CD4-positive, alpha-beta T cell treated with Interleukin-21 for 1 hour (primary cell): ENCODE measurements at places on chromosomes 2 and 18.

DNA sequence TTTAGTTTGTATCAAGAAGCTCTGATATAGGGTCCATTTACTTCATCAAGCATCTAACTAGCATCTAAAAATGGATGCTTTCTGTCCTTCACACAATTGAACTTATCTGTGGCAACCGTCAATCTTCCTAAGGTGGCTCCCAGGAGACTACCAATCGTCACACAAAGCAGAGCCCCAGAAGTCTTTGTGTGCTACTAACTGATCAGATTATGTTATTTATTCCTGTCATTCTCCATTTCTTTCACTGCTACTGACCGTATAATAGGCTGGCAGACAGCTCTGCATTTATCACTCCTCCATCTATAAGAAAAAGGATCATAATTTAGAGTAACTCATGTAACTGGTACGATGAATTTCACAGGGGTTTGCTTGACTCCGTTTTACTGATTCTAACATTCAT lies 585.0 kb upstream of the NXPH2 start:
- DNase-seq = no peak

GRCh38 chr2:214574084-214574781 lies 163.4 kb downstream of the VWC2L start:
- no peak for DNase-seq

DNA sequence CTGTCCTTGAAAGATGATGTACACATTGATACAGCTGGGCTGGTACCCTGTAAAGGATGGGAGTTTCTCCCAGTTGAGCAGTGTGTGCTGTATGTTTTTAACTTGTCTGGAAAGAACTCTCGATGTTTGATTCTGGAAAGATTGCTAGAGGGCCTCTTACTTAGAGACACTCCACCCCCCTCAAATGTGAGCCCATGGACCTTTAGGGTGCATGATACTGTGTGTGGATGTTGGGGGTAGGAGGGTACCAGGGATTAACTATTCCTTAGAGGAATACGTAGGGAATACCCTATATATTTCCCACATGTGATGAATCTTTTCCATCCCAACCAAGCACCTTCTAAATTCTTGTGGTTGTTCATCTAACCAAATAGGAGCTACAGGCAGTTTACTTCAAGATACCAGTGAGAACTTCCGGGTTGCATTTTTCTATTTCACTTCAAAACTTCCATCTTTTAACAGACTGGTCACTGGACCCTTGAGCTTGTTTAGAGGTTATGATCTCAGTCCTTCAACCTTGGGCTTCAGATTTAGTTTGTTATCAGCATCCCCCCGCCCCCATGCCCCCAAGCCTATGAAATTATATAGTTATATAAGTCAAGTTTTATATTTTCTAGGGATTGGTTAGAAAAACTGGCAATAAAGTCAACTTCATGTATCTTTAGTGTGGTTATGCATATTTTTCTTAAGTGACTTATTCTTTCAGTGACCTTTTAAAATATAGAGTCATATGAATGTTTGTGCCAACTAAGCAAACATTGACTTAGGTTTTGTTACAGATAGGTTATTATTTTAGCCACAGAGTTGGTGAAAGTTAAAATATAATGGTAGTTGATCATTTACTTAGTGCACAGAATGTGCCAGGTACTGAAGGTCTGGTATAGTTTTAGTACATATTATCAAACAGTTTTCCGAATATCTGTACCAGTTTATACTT lies 18.2 kb downstream of the AFTPH start:
- no peak for DNase-seq

DNA sequence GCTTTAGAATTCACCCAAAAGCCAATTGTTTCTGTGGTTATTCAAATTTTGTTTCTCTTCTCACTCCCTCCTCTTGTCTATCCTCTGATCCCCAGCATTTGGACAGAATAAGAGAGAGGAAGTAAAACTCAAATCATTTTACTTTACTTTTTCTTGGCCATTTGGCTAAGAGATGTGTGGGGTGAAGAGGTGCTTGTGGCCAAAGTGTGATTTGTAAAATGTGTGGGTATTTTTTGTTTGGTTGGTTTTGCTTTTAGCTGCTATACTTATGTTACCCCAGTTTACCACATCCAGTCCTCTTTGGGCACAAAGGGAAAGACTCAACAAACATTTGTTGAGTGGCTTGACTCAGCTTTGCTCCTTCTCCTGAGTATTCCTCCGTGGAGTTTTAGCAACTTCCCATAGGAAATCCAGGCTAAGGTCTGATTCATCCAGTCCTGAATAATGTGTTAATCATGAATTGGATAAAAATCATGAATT lies 109.1 kb upstream of the CYP1B1 start:
- no peak for DNase-seq

DNA sequence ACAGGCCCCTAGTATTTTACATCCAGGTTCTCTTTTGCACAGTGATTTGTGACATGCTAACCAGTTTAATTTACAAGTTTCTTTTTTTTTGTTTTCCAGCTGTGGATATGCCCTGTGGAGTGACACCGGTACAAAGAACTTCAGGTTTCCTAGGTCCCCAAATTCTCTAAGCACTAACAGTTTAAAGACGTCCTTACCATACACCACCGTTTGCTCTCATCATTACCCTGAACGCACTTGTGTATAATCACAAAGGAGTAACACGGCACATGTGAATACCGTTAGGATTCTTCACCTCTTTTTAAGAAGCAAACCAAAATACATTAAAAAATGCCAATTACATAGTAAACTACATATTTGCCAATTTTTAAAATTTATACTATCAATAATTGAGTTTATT lies 853 bp downstream of the LANCL1 start:
- DNase-seq = no peak

- no peak for DNase-seq
Measured at GRCh38 chr18:59032308-59032707, 107.4 kb upstream of the SEC11C start.

- DNase-seq = no peak
Measured at GRCh38 chr2:66521291-66521922, 86.5 kb downstream of the MEIS1 start.

DNA sequence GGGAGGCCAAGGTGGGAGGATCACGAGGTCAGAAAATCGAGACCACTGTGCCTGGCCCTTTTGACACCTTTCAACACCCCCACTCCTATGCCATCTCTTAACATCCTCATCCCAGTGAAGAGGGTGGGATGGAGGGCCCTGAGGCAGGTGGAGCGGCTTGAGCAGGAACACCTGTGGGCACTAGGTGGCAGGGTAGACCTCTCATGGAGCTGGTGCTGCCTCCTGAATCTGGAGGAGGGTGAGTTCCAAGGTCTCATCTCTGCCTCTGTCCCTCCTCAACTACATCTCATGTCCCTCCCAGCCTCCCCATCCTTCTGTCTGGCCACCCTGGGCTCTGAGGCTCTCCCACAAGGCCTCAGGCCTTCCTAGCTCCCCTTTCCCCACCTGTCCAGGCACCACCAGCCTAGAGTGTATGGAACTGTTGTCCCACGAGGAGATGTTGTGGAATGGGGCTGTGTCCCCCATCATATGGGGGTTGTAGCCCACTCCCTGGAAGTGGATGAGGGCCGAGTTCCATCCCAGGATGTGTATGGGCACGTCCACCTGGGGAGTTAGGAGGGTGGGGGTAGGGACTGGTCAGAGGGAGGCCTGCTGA lies 17.0 kb upstream of the CRYBA2 start:
- no peak for DNase-seq

DNA sequence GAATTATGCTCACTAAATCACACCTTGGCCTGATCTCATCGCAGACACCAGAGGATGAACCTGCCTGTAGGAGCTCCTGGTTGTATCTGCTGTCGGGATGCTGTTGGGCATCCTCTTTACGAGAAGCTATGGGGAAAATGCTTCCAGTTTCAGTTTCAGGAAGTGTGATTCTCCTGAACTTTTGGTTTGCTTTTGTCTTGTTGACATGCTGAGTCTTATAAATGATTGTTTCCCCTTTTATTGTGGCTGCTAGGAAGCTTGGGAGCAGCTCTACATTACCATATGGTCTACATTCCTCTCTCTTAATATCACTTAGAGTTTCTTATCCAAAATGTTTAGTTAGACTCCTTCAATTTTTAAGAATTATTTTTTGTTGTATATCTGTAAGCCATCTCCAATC lies 227.5 kb downstream of the MTX2 start:
- no peak for DNase-seq

GRCh38 chr18:37572736-37573135 lies 7.1 kb upstream of the CELF4 start:
- DNase-seq = no peak

DNA sequence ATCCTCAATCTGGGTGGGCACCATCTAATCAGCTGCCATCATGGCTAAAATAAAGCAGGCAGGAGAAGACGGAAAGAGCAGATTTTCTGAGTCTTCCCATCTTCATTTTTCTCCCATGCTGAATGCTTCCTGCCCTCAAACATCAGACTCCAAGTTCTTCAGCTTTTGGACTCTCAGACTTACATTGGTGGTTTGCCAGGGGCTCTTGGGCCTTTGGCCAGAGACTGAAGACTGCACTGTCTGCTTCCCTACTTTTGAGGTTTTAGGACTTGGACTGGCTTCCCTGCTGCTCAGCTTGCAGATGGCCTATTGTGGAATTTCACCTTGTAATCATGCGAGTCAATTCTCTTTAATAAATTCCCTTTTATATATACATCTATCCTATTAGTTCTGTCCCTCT lies 36.6 kb downstream of the DIPK1C start:
- DNase-seq = no peak

DNA sequence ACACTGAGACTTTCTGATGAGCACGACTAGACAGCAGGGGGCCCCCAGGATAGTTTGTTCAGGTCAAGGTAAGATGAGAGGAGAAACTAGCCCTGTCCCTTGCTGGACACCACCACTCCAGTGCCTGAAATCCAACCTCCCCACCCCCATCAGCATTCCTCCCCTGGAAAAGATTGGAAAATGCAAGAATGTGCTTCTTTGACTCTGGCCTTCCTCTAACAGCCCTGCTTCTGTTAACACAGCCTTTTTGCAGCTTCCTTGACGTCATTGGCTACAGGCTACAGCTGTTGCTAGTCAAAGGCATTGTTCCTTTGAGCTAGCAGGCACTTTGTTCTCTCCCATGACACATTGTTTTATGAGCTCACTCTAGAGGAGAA lies 20.1 kb upstream of the LTBP1 start:
- no peak for DNase-seq

GRCh38 chr18:79378536-79379250 lies 17.0 kb upstream of the NFATC1 start:
- DNase-seq = peak; percentile 85

DNA sequence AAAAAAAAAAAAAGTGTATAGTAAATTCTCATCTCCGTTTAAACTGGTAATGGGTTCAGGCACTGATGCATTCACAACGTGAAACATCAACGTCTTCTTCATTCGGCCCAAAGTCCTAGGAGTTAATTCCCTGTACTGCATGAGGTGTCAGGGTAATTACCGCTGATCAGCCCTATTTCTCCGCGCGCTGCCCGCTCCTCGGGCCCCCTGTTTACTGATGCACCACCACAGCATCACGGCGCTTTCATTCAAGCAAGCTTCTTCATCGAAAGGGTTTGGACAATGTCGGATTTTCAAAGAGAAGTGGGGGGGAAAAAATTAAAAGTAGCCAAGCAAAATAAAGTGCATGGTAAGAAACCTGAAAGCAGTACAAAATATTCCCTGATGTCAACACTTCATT lies 352.0 kb upstream of the POU3F3 start:
- no peak for DNase-seq

DNA sequence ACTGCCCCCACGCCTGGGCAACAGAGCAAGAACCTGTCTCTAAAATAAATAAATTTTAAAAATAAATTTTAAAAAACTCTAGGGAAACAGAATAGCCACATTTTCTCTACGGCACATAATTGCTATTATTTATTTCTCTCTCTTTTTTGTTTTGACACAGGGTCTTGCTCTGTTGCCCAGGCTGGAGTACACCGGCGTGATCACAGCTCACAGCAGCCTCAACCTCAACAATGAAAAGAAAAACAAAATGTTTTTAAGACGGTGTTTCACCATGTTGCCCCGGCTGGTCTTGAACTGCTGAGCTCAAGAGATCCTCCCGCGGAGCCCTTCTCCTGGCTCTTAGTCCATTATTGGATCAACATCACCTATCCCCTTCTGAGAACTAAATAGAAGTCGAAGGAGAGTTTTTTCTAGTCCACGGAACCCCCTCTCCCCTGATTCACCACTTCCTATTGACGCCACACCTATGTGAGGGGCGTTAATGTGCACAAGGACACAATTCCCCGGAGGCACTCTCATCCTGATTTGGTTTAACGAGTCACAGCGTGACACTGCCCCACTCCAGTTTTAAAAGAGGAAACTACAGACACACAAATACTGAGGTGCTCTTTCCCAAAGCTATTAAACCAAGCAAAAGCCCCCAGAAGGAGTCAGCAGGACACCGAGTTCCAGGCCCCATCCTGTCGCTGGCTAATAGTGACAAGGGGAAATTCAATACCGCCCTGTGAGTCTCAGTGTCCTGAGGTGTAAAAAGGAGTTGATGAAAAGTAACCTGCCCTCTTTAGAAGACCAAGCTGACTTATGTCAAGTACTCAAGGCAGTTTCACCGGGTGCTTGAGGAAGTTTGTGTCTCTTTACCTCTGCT lies 1.1 kb downstream of the NPC1 start:
- DNase-seq = peak; percentile 31

DNA sequence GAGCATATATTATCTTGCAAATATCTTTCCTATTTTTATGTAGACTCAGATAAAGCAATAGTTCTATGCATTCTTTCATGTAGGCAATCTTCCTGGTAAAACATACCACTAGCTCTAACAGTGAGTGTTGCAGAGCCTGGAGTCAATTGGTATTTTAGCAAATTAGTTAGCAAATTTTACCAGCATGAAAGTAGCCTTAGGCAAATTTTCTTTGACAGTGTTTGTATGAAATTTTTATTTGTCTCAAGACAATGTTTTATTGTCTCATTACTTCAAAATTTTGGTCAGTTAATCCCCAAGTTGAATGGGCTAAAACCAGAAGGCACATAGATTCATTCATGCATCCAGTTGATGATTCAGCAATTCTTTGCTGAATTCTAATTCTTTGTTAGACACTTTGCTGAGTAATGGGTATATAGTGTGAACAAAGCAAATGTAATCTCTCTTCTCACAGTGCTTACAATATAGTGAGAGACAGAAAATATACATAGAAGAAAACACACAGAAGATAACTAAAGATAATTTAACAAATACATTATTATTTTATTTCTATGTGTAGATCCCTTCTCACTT lies 27.1 kb downstream of the SLC38A11 start:
- no peak for DNase-seq

- DNase-seq = no peak
Measured at GRCh38 chr18:65526099-65526498, 224.7 kb upstream of the CDH7 start.

GRCh38 chr2:238644095-238645081 lies 203.5 kb upstream of the TWIST2 start:
- no peak for DNase-seq

DNA sequence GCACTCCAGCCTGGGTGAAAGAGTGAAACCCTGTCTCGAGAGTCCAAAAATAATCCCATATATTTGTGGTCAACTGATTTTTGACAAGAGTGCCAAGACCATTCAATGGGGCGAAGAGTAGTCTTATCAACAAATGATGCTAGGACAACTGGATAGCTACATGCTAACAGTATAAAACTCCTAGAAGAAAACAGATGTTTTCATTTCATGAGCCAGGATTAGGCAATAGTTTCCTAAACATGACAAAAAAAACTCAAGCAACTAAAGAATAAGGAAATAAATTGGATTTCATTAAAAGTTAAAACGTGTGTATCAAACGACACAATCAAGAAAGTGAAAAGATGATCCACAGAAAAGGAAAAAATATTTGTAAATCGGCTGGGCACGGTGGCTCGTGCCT lies 6.3 kb downstream of the LIMS2 start:
- no peak for DNase-seq
